ENCODE measurements at places on chromosomes 7 and 10.

- DNase-seq = no peak
Observed at GRCh38 chr7:151415375-151416105, 5.7 kb upstream of the WDR86 start.

DNA sequence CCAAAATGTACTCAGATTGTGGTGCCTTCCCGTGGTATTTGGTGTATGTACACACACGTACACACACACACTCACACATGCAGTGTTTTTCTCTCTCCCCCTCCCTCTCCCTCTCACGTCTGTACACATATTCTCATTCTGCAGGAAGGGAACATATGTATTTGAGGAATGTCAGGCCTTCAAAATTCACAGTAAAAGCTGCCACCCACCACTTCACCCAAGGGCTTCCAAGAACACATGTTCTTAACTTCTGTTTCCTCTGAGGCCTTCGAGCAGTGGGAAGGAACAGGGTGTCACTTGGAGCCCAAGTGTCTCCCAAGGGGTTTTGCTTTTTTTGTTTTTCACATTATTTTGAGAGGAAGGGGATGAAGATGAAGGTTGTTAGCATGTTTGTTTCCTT is 198.9 kb downstream of the TCF7L2 start:
- DNase-seq = no peak

GRCh38 chr7:35723011-35723410 is 28.1 kb upstream of the HERPUD2 start:
- no peak for DNase-seq

GRCh38 chr7:75611557-75612178 is 119.5 kb downstream of the SPDYE5 start:
- no peak for DNase-seq

Measured in right renal cortex interstitium (tissue), 3 donors.